ENCODE measurements at places on chromosomes 3 and 15.

GRCh38 chr15:84987949-84988624, 6.4 kb downstream of the PDE8A start:
- DNase-seq = no peak

DNA sequence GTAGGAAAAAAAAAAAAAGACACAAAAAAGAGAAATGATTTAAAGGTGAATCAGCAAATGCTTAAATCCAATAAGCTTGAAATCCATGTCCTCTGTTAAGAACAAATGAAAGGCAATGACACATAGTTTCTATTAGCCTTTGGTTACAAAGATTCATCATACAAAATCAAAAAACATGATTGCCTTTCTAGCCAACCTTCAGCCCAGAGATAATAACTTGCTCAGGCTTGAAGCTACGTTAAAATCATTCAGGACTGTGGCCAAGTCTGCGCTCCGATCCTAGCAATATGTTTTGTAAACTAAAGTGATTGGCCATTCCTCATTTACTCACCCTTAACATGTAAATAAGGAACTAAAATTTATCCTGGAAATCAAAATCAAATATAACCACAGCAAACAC, 556.7 kb downstream of the FGF12 start:
- DNase-seq = no peak

GRCh38 chr3:195059471-195060216, 211.3 kb downstream of the XXYLT1 start:
- no peak for DNase-seq

- DNase-seq = peak; percentile 49
These were observed 471.9 kb upstream of the FRG2C start for GRCh38 chr3:75192146-75192616.

DNA sequence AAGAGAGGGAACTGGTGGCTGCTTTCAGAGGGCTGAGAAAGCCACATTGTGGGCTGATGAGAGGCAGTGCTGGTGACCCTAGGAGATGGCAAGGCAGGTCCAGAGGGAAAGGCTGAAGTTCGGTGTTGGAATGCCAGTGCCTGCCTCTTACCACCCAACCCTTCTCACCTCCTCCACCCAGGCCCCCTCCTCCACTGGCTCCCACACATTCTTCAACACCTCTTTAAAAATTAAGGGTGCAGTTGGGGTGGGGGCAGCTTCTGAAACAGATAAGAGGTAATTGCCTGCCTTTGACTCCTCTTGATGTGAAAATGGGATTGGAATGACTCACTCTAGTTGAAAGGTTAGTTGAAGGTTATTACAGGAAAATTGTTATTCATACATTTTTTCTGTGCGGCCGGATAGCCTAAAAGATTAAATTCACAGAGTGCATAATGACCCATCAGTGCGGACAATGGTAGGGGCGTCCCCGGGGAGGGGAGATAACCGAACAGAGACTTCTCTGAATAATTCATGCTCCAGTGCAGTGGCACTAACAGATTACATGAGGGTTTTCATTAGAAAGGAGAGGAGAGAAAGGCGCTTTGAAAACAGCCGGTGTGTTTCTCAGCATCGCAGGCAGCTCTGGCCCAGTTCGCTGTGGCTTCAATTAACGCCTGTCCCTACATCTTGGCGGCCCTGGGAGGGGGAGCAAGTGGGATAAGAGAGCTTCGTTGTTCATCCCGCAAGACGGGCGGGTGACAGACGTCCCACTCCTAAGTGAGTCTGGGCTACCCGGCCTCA, 212.4 kb downstream of the TLE3 start:
- DNase-seq = no peak

- DNase-seq = no peak
These were observed 1.3 kb downstream of the XIRP1 start for GRCh38 chr3:39191111-39191510.

GRCh38 chr15:45588219-45588875, 1.2 kb downstream of the BLOC1S6 start:
- no peak for DNase-seq

DNA sequence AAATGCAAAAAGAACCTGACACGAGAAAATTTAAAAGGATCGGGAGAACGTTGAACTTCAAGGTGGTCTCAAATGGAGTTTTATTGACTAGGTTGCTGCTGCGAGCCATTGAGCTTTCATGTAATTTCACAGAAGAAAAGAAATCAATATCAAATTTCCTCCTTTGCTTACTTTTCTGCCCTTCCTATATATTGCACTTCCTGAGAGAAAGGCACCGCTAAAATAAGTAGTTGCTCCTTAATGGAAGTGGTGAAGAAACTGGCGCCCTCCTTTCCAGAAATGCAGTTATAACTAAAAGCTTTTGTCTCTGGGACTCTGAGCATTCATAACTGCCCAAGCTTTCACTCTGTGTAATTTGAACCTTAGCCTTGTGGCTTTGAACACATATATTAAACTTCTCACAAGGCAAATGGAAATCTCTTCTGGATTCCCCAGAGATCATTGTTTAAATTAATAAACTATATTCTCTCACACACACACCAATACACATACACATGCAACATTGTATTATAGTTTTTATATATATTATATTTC, 13.4 kb downstream of the EID1 start:
- no peak for DNase-seq

- no peak for DNase-seq
These were observed 336.1 kb downstream of the ARRDC4 start for GRCh38 chr15:98296653-98297052.

DNA sequence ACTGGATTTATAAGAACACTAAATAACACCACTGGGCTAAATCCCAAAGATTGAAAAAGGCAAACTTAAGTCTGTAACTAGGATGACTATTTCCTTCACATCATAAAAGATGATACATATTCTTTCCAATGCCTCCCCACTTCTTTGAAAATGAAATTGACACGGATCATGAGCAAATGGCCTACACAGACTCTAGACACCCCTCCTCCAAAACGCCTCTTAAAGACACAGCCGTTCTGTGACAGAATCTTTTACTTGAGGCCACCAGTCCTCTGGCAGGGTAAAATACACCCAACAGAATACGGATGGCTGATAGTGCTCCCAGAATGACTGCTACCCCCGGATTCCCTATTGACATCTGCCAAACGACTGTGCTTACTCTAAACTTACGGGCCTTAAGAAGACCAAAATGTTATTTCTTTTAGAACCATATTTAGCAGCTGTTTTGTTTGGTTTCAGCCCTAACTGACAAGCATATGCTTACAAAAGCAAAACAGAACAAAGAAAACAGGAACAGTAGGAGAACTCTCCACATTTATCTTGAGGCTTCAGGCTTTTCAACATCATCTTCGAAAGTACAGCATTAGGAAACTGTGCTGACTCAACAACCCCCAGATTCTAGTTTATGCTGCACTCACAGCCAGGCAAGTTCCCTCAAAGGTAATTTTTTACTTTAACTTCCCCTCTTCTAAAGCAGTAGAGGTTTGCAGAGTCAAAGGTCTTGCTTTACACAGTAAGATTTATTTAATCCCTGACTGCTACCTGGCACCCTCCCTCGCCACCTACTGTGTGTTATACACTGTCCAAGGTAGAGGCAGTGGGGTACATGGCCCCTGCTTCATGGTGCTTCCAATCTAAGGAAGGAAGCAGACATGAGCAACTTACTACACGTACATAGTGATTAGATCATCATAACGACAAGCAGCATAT, 84.3 kb downstream of the TNIK start:
- no peak for DNase-seq

DNA sequence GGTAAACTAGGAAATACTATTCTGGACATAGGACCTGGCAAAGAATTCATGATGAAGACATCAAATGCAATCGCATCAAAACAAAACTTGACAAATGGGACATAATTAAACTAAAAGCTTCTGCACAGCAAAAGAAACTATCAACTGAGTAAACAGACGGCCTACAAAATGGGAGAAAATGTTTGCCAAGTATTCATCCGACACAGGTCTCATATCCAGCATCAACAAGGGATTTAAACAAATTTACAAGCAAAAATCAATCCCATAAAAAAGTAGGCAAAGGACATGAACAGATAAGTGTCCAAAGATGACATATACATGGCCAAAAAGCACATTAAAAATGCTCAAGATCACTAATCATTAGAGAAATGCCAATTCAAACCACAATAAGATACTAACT, 1088.9 kb downstream of the NAALADL2 start:
- no peak for DNase-seq

GRCh38 chr3:71207632-71208031, 375.9 kb downstream of the FOXP1 start:
- no peak for DNase-seq

- no peak for DNase-seq
These were observed 979.3 kb downstream of the IGSF11 start for GRCh38 chr3:118055381-118055780.

- no peak for DNase-seq
These were observed 525.1 kb upstream of the GOLIM4 start for GRCh38 chr3:168620854-168621253.

GRCh38 chr3:42468111-42468510, 34.3 kb upstream of the VIPR1 start:
- DNase-seq = no peak

DNA sequence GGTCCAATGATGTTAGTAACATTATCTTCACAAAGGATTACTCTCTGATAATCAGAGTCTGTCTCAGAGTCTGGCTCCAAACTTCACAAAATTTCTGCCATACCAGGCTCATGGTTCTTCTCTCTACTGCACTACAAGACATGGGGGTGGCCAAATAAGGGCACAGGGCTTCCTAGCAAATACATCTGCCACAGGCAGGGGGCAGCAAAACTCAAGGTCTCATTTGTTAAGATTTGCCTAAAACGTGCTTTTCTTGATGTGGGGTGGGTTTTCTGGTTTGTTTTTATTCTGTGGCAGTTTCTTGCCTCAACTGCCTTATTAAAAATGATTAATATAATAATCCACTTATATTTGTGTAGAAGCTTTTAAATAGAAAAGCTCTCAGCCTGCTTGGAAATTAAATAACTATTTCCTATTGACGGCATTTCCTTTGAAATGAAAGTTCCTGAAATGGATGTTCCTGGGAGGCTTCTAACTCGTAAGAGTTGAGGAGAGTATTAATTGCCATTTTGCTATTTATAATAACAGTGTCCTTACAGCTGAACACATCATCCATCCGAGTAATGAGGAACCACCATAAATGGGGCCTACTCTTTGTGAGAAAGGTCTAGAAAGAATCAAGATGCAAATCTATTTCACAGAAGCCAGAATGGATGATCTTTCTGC, 53.8 kb downstream of the SST start:
- peak; percentile 23 for DNase-seq

DNA sequence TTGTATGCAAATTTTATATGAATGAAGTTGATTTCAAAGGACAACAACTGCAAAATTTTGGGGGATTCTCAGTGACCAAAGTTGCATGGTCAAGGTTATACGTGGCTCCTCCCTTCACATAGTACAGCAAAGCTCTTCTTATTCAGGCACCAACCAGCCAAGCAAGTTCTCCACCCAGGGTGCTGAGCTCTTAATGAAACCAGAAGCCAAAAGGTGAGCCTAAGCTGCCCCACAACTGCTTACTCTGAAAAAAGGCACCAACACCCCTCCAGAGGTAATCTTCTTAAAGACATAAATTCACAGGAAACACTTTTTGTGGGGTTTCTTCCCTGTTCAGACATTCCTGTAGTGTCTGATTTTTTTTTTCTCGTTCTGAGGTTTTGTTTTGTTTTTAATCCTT, 106.1 kb upstream of the GMNC start:
- DNase-seq = no peak

- no peak for DNase-seq
These were observed 35.1 kb downstream of the P2RY1 start for GRCh38 chr3:152870027-152870426.

GRCh38 chr3:42799376-42799775, 4.9 kb downstream of the HIGD1A start:
- DNase-seq = no peak

- DNase-seq = no peak
These were observed 8.4 kb downstream of the DNAJA4 start for GRCh38 chr15:78272776-78273175.

DNA sequence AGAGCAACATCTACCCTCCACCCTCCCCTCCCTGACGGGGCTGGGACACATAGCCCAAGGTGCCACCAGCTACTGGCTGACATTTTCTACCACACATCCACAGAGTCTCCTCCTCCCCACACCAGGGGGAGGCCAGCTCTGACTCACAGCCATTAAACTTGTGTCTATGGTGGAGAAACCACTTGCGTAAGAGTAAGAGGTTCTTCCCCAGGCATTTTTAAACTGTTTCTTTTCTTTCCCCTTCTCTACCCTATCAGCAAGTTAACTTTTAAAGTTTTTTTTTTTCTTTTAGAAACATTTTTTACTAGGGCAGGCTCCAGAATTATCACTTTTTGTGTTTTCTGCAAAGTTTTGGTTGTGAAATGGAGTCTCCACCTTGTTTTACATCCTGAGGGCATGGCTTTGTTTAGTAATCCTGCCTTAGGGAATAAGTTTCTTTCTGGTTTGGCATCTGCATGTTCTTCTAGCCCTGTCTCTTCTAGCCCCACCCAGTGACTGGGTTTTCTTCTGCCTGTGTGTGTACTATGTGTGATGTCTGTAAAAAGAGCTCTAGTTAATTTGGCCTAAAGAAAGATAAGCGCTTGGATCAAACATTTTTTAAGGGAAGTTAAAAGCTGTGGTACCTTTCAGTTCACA, 148.8 kb upstream of the GADL1 start:
- DNase-seq = no peak

GRCh38 chr3:126758026-126758425, 54.0 kb downstream of the CHCHD6 start:
- no peak for DNase-seq

- no peak for DNase-seq
These were observed 25.0 kb downstream of the SH3GL3 start for GRCh38 chr15:83472151-83472550.

DNA sequence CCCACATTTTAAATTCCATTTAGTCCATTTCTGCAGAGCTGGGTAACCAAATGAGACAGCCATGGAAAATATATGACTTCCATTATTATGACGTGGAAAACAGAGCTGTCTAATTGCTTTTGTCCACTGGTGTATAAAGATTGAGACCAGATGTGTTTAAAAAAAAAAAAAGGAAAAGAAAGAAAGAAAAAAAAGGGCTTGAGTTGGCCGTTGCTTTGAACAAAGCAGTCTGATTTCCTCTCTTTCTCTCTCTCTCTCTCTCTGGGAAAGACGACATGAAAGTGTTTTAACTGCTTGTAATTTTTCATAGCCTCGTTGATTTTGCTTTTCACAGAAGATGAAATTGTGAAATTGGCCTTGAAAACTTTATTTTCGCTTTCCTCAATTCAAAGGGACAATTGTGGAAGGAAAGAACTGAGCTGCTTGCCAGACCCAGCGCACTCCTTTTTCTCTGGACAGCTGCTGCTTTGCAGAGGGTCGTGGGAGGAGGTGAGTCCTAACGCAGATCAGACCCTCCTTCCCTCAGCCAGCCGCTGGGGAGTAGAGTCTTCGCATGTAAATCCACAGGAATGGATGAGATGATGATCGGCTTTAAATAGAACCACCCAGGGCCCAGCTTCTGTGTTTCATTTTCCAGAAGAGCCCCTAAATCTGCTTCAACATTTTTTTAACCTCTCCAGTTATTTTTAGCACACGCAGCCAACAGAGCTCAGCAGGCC, 42.8 kb upstream of the UBE2E1 start:
- DNase-seq = peak; percentile 82

- no peak for DNase-seq
These were observed 177.3 kb downstream of the OTOL1 start for GRCh38 chr3:161673866-161674265.

All from right hindlimb (tissue), 1 donor.